Stimulated activated CD8-positive, alpha-beta memory T cell treated with anti-CD3 and anti-CD28 coated beads, Interleukin-4, amount 100 ng/mL, for 24 hours (primary cell): ENCODE measurements at places on chromosomes 2 and 18.

DNA sequence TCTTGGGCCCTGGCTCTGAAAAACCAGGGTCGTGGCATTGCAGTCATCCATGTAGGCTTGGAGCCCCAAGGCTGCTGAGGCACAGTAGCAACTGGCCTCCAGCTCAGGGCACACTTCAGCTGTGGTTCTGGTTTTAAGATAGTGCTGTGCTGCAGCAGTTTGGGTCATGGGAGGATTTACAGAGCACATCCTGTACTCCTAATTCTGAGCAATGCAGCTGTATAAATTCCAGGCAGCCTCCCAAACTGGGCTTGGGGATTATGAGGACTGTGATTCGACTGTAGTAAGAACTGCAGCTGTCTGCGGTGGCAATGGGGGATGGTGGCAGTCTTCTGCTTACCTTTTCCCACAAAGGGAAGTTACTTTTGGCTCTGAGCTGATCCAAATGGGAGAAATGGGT lies 536.3 kb upstream of the GCFC2 start:
- DNase-seq: no peak

- DNase-seq: no peak
Measured at GRCh38 chr2:64630752-64631151, 23.0 kb downstream of the SERTAD2 start.

DNA sequence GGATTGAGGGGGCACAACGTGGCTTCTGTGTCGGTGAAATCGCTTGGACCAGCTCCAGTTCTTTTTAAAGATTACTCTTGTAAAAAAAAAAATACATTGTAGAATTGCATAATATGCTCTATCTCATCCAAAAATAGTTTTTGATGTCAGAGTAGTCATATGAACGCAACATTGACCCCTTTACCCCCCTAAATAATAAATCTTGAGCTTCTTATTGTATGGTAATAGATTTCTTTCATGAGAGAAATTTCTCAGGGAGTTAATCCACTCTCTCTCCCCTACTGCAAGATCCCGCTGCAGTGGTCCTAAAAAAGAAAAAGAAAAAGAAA lies 50.2 kb upstream of the PAIP2B start:
- DNase-seq: no peak

GRCh38 chr2:16666449-16666801 lies 791 bp upstream of the CYRIA start:
- DNase-seq: no peak

- DNase-seq: no peak
Measured at GRCh38 chr2:151614606-151615306, 119.5 kb downstream of the NEB start.

GRCh38 chr2:100104718-100105677 lies 37.4 kb downstream of the AFF3 start:
- no peak for DNase-seq
